ENCODE measurements at places on chromosomes 4 and X. TPM values are rescaled to one million over a fixed set of nuclear protein-coding genes. Genes with fewer than 3 reads are reported as not detected.

Gene XPNPEP2
- total RNA-seq, result 5.0 TPM

Gene SPANXB1
- not detected for total RNA-seq

Gene RAB9B
- total RNA-seq, result 0.73 TPM

Gene AMTN
- total RNA-seq, result not detected

Gene RHOXF2
- not detected for total RNA-seq

Gene HSD17B13
- total RNA-seq, result 0.15 TPM

Gene NKX6-1
- 18.6 TPM for total RNA-seq

Gene CENPVL1
- not detected for total RNA-seq

Gene NBDY
- total RNA-seq, result 6.6 TPM

Gene ADH7
- total RNA-seq, result 2.0 TPM

Gene C4orf36
- 3.1 TPM for total RNA-seq

Gene SOWAHB
- 0.17 TPM for total RNA-seq

Gene LRIT3
- total RNA-seq, result 0.15 TPM

Gene PNMA3
- total RNA-seq, result 0.66 TPM

Gene CPEB2
- total RNA-seq, result 19.8 TPM

Gene TLR1
- 2.2 TPM for total RNA-seq

Gene ARHGAP4
- 2.3 TPM for total RNA-seq

Gene FMR1NB
- total RNA-seq, result not detected

Gene DLG3
- total RNA-seq, result 16.9 TPM

Gene DMRTC1
- total RNA-seq, result not detected

Gene GPRIN3
- total RNA-seq, result under 0.01 TPM

Gene DGKK
- total RNA-seq, result not detected

Data from smooth muscle cell of trachea (primary cell).